ENCODE measurements at places on chromosomes 3 and 15. TPM values are rescaled to one million over a fixed set of nuclear protein-coding genes. Genes with fewer than 3 reads are reported as not detected.

- DNase-seq = no peak
Observed at GRCh38 chr3:153600896-153601295, 438.9 kb downstream of the RAP2B start.

DNA sequence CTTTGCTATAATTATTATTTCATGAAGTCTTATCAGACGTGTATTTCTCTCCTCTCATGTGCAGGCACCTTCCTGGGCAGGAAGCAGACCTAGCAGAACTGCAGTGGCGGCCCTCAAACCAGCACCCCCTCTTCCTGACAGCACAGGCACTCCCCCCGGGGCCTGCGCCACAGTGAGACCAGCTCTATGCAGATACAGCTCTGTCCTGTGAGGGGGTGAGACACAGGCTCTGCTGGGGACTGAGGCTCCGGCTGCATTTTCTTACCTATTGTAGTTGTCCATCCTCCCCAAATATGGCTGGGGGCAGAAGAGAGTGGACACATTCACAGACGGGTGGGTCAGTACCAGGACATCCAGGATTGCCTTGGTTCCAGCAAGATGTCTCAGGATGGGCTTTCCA is 5.0 kb downstream of the CISH start:
- no peak for DNase-seq

- no peak for DNase-seq
Observed at GRCh38 chr3:177778633-177779032, 581.4 kb upstream of the TBL1XR1 start.

DNA sequence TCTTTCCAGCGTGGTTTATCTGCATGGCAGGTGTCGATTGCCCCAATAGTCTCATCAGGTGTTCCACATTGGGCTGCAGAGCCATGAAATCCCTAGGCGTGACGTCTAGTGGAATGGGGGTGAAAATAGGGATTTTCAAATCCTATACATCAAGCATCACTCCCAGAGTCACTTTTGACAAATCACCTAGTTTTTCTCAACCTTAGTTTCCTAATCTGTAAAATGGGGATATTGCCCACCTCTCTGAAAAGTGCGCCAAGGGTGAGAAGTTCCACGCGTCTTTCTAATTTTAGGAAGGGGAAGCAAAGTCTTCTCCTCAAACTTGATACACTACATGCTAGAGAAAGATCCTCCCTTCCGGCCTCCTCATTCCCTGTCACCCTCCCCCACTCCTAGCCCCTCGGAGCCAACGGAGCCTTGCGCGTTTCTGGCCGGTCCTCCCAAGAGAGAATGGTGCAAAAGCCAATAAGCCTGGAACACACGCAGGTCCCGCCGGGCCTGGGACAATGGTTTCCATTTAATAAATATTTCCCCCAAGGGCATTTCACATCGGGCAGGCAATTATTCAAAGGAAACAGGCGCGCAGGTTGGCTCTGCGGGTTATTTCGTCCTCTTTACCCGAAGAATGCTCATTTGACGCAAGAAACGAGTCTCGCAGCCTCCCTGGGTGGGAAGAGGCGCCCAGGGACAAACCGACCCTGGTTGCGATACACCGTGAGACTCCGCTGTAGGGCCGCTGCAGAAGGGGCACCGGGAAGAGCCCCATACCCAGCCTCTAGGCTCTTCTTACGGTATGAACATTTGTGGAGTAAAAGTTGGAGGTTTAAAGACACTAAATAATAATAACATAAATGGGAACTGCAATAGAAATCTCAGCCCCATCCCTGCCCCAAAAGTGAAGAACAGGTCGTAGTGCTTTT is 1.2 kb upstream of the SOX14 start:
- DNase-seq = no peak

GRCh38 chr3:114453361-114453780 is 159.5 kb downstream of the TIGIT start:
- DNase-seq = no peak

DNA sequence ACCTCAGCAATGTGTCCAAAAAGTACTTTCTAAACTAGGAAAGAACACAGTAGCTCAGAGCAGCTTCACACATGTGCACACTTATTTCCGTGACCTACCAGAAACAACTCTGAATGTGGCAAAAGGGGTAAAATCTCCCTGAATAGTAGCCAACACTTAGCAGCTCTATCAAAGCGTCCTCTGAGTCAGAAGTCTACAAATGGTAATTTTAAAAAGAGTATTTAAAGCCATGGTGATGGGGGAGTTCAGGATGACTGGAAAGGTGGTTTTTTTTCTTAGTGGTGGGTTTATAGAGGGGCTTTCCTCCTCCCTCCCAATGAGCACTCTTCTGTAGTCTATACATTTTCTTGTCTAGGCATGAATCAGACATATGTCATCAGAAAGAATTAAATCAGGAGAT is 223.8 kb upstream of the PRICKLE2 start:
- DNase-seq = no peak

- no peak for DNase-seq
Observed at GRCh38 chr3:117128133-117128532, 418.6 kb downstream of the TUSC7 start.

DNA sequence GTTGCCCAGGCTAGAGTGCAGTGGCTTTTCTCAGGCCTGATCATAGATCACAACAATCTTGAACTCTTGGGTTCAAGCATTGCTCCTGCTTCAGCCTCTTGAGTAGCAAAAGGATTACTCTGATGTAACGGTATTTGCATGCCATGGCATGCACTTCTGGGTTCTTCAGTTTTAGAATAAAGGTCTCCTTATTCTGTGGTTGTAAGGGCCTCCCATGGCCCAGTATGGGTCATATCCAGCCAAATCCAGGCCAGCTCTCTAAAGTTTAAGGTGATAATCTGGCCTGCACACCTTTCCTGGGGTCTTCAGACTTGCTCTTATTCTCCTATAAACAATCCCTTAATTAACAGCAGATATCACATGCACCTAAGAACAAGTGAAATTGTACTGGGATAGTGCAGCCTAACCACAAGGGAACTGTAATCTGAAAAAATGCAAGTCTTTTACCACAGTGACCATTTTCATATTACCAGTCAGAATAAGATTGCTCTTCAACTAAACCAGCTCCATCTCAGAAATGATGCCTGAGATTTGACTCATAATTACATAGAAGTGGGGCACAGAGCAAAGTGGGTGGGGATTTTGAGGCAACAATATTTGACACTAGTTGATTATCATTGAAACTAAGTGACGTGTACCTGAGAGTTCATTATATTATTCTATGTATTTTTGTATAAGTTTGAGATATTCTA is 25.4 kb downstream of the COMMD2 start:
- DNase-seq = no peak

DNA sequence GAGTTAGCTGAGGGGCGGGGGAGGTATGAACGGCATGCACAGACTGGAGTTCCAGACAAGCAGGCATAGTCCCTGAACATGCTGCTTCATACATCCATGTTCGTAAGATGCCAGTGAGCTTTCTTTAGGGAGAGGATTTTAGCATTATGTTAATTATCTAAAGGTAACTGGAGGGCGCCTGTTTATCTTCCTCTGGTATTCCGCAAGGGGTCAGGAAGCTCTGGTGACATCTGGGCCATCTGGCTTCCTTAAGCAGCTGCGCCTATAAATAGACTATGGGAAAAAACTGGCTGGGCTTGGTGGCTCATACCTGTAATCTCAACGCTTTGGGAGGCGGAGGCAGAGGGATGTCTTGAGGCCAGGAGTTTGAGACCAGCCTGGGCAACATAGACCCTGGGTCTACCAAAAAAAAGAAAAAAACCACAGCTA is 1.5 kb upstream of the FBXO22 start:
- DNase-seq = no peak

- no peak for DNase-seq
Observed at GRCh38 chr3:10715886-10716285, 100.1 kb upstream of the SLC6A11 start.

DNA sequence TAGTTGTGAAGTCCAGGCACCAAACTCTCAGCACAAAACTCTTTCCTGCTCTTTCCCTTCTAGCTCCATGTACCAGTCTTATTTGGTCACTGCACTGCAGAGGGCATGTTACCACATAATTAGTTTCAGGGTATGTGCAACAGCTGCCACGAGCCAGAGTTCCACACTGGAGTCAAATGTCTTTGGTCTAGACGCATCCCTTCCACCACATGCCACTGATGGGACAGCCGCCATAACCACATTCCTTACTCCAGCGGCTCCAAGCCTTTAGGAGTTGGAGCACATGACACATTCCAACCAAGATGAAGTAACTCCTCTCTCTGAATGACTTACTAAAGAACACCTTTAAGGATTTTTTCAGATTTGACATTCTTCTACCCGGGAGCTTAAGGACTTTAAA is 153.4 kb downstream of the ERC2 start:
- DNase-seq = peak; percentile 87

- DNase-seq = no peak
Observed at GRCh38 chr3:69191516-69191915, 69.1 kb upstream of the LMOD3 start.

- DNase-seq = no peak
Observed at GRCh38 chr3:5185093-5185673, 2.3 kb upstream of the EDEM1 start.

DNA sequence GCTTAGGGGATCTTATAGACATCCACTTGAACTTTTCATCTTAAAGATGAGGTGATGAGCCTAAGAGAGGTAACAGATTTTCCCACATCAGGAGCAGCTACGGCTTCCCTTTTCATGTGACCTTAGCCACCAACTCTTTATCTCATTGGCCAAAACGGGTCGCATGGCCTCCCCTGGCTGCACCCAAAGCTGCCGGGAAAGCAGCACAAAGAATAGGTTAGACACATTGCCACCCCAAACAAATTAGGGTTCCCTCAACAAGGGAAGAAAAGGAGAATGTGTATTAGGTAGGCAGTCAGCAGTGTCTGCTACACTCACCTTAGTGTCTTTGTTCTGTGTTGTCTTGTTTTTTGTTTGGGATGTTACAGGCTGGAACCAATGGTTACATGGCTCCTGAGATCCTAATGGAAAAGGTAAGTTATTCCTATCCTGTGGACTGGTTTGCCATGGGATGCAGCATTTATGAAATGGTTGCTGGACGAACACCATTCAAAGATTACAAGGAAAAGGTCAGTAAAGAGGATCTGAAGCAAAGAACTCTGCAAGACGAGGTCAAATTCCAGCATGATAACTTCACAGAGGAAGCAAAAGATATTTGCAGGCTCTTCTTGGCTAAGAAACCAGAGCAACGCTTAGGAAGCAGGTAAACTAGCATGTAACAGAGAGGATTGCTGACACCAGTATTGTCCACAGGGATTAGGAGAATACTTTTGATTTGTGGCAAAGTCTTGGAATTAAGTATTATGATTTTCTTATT is 44.2 kb downstream of the GRK7 start:
- DNase-seq = no peak

GRCh38 chr15:48954538-48954937 is 9.2 kb downstream of the SHC4 start:
- no peak for DNase-seq

DNA sequence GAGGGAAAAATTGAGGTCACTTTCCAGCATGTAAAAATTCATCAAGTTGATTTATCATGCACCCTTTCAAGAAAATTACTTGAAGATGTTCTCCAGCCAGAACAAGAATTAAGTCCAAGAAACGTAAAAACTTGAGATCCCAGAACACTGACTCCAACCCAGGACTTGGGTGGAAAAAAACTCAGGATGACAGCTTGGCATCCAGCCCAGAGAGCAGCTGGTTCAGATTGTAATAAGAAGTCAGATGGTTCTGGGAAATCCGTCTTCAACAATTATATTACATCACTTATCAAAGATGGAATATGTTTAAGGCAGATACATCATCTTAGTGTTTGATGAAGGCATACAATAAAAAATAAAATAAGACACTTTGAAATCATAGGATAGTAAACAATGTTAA is 23.0 kb upstream of the DNAJC13 start:
- no peak for DNase-seq

- no peak for DNase-seq
Observed at GRCh38 chr3:60952055-60952454, 299.2 kb downstream of the FHIT start.

DNA sequence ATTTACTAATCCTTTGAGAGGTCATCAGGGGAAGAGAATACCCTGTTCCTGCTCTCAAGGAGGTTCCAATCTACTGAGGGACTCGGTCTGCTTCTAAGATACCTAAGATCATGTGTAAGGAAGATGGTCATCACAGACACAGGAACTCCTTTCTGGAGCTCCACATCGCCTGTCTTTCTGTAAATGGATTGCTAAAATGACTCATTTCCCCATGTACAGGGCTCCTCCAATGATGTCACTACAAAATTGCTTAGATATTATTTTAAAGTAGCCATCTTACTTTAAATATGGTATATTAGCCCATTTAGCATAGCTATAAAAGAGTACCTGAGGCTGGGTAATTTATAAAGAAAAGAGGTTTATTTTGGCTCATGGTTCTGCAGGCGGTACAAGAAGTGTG is 206.1 kb upstream of the PROK2 start:
- DNase-seq = no peak

GRCh38 chr3:171809611-171809860 is 747 bp downstream of the PLD1 start:
- no peak for DNase-seq

DNA sequence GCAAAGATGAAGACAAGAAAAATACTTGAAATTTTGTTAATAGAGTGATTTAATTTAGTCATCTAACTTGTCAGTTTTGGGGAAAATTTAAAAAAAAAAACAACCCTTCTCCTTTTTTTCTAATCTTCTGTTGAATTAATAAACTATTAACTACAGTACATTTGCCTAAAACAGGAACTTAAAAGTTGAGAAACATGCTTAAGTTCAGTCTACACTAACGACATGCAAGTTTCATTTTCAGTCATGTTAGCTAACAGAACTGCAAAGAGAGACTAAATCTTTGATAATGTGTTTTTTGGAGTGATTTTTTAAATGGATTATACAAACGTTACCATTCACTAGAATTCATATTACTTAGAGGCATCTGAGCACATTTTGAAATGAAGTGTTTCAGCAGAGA is 71.9 kb upstream of the MBNL1 start:
- no peak for DNase-seq

Gene SIDT1
- 52.8 TPM for total RNA-seq

Gene GOLGA6L10
- 1.6 TPM for total RNA-seq

Gene ADPRH
- total RNA-seq = 5.9 TPM

Gene FBXO40
- total RNA-seq = not detected

Gene LRRK1
- total RNA-seq = 10.1 TPM

Gene DHX36
- total RNA-seq = 122 TPM

Gene MINDY4B
- not detected for total RNA-seq

Gene KNG1
- not detected for total RNA-seq

Gene UROC1
- total RNA-seq = not detected

Gene ECE2
- total RNA-seq = not detected

Gene ANP32A
- 57.0 TPM for total RNA-seq

Gene ZNF35
- total RNA-seq = 13.1 TPM

Gene ROPN1
- total RNA-seq = 6.1 TPM
